ENCODE measurements at places on chromosomes 4 and X. TPM values are rescaled to one million over a fixed set of nuclear protein-coding genes. Genes with fewer than 3 reads are reported as not detected.

SPATA18 gene
- 23.2 TPM for total RNA-seq

OPRPN gene
- not detected for total RNA-seq

GAGE12J gene
- not detected for total RNA-seq

TMEM271 gene
- total RNA-seq: not detected

TLR6 gene
- total RNA-seq: 1.8 TPM

LINC00632 gene
- 13.4 TPM for total RNA-seq

SHOX gene
- total RNA-seq: not detected

GPR173 gene
- 2.4 TPM for total RNA-seq

JAKMIP1 gene
- total RNA-seq: not detected

VCX3B gene
- not detected for total RNA-seq

PAK3 gene
- total RNA-seq: 2.2 TPM

MAP7D2 gene
- under 0.01 TPM for total RNA-seq

NWD2 gene
- total RNA-seq: not detected

LRCH2 gene
- total RNA-seq: 19.7 TPM

USP17L15 gene
- not detected for total RNA-seq

PAGE2 gene
- total RNA-seq: not detected

DNASE1L1 gene
- 119 TPM for total RNA-seq
